ENCODE measurements at places on chromosomes 3 and 15.

DNA sequence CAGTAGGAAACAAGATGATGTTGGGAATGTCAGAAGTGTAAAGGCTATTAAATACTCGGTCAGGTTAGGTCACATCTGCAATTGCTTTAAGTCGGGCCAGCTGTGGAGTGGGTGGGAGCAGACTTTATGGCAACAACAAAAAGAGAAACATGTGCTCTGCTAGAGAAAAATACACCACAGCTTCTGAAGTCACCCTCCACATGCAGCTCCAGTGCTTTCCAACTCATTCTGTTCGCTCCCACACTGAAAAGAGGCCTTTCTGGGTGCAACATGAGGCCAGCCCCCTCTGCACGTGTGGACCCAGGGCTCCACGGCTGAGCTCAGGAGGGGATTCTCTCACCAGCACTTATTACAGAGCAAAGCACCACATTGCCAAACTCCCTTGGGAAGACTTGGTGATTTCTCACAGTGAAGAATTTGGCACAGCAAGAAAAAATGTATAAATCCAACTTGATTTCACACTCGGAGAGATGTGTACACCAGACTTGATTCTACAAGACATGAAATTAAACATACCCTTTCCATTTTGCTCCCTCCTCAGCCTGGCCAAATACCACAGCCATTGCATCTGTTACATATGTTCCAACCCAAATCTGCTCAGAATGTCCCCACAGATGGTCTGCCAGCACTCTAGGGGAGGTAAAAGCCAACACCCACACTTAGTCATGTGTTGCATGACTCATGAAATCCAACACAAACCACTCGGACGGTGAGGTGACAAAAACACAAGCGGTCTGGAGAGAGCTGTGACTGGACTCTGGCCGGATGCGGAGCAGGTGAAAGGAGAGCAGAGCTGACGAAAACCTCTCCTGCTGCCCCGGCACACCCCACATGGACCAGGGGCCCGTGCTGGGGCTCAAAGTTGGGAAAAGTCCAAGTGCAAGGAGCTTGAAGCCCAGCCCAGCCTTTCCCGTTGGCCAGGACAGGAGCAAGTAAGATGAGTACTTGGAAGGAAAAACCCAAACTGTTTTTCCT, 74.6 kb downstream of the ITGB5 start:
- DNase-seq = peak; percentile 84

DNA sequence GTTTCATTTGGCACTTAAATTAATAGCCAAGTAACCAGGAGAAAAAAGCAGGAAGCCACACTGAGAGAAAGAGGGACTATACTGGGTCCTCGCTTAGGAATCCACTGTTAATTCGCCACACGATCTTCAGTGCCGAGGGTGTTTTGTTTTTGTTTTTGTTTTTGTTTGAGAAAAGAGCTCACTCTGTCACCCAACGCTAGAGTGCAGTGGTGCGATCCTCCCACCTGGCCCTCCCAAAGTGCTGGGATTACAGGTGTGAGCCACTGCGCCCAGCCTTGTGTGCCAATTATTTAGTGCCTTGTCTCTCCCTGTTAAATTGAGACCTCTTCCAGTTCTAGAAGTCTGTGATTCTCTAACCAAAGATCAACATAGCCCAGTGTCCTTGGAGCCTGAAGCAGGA, 53.8 kb upstream of the TPM1 start:
- DNase-seq = no peak

DNA sequence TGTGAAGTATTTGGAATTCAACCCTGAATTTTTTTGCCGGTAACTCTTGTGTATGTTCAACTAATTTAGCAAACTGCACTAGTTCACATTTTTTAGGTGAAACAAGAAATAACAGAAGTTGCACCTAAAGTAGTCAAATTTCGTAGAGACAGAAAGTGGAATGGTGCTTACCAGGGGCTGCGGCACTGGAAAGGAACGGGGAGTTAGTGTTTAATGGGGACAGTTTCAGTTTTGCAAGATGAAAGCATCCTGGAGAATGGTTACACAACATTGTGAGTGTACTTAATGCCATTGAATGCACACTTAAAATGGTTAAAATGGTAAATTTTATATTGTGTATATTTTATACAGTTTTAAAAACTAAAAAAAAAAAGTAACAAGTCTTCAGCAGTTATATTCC, 27.4 kb downstream of the PPARG start:
- DNase-seq = no peak

GRCh38 chr3:38725726-38726419, 76.4 kb upstream of the SCN5A start:
- DNase-seq = peak; percentile 34

Data from retinal pigment epithelial cell (primary cell).